ENCODE measurements at places on chromosomes 5 and 9.
A peak's percentile ranks its signal among the peaks of the same experiment; 100 is the strongest.

DNA sequence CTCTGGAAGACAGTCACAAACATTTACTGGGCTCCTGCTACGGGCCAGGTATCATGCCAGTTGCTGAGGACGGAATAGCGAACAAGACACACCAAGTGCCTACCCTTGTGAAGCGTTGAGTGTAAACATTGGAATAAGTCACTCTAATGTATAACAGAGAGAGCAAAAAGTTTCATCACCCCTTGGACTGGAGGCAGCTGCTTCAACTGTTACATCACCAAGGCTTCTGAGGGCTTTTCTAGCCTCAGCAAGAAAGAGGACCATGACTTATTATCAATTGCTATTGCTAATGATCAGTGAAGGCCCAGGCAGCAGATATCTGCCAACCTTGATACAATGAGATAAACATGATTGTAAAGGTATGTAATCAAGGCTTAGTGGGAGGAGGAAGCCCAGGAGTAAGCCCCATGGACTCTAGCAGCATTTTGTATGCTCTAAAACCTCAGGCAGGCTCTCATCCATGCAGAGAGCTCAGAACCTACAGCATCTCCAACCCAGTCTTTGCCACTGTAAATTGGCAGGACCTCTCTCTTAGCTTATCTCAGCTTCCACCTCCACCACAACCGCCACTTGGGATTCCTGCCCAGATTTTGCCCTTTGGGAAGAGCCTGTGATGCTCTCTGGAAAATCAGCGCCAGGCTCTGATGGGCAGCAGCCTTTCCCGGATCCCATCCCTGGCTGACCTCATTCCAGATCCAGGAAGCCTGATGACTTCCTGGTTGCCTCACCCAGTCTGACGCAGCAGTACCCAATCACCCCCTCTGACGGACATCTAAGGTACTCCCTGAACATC lies 54.5 kb downstream of the ADAM19 start:
- peak; percentile 76 for DNase-seq

DNA sequence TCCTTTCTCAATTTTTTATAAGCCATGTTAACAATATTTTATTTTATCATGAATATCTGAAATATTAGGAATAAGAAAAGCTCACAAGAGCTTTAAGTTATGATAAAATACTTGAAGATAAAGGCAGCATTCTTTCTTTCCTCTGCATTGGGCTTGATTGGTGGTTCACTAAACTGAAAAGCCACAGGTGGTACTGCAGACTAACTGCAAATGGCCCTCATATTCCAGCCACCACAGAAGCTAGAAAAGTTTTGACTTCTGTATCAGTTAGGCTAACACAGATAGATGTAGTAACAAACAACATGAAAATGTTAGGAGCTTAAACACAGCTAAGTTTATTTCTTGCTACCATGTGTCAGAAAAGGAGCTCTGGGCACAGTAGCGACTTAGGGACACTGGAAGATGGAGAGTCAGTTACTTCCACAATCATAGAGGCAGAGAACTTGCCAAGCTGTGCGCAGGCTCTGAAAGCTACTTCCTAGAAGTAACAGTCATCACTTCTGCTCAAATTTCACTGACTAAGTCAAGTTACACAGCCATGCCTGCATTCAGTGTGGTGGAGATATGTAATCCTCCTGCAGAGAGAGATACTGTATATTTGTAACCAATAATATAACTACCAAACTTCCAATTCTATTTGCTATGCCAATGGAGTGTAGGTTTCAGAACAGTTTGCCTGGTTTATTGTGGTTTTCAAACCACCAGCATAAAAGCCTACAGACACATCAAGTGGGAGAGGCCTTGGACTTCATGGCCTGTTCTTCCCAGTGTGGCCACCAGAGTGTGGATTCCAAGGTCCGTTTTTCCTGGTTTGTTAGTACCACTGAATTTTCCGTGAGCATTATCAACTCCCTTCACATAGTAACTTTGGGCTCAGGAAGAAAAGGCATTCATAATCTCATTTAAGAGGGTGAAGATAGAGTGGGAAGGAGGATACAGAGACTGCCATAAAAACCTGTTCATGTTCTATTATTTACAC lies 268.3 kb downstream of the PJA2 start:
- no peak for DNase-seq

GRCh38 chr5:177189416-177189815 lies 55.8 kb downstream of the NSD1 start:
- no peak for DNase-seq

- no peak for DNase-seq
Measured at GRCh38 chr9:128836509-128837145, 7.0 kb upstream of the SPOUT1 start.

DNA sequence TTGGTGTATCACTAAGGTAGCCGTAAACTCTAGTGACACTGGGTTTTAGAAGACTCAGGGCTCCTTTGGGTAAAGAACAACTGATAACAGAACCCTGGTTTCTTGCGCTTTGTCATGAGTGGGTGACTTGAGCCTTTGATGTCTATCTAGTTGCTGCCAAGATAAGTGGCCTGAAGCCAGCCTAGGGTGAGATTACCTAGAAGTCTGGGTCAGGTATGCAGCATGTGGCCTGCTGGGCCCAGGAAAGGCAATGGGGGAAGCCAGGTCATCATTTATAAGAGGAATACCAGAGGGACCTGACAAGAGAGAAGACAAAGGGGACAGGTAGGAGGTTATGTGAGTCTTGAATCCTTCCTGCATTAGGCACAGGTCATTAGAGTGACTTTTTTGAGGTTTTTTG lies 23.2 kb upstream of the GARNL3 start:
- DNase-seq = no peak

DNA sequence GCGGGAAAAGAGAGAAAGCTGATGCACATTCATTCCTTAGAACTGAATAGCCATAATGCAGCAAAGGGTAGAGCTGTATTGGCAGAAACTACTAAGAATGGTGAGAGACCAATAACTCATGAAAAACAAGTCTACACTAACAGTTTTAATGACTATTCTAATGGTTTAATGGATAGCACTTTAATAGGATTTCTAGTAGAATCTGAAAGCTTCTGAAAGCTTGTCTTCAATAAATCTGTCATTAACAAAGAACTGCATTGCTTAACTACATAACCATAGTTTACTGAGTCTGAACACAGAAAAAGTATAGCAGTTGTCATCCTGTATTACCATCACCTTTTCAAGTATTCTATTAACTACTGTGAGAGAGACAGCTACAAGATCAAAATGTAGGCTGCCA lies 617.8 kb upstream of the DMAC1 start:
- DNase-seq = no peak

GRCh38 chr9:37746448-37747270 lies 6.9 kb upstream of the TRMT10B start:
- peak; percentile 2 for DNase-seq

- DNase-seq = peak; percentile 65
Measured at GRCh38 chr9:87518702-87519335, 21.2 kb downstream of the DAPK1 start.

DNA sequence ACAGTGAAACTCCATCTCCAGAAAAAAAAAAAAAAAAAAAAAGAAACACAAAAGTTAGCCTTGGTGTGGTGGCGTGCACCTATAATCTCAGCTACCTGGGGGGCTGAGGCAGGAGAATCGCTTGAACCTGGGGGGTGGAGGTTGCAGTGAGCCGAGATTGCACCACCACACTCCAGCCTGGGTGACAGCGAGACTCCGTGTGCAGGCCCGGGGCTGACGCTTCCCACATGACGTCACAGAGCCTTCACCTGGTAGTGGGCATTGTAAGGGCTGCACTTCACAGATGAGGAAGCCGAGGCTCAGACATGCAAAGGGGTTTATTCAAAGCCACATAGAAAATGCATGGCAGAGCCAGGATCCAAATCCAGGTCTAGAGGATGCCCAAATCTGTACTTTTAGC lies 114.2 kb downstream of the GAPVD1 start:
- no peak for DNase-seq

- no peak for DNase-seq
Measured at GRCh38 chr9:137671721-137672120, 52.9 kb downstream of the EHMT1 start.

- no peak for DNase-seq
Measured at GRCh38 chr5:166980666-166981065, 1310.8 kb upstream of the WWC1 start.

DNA sequence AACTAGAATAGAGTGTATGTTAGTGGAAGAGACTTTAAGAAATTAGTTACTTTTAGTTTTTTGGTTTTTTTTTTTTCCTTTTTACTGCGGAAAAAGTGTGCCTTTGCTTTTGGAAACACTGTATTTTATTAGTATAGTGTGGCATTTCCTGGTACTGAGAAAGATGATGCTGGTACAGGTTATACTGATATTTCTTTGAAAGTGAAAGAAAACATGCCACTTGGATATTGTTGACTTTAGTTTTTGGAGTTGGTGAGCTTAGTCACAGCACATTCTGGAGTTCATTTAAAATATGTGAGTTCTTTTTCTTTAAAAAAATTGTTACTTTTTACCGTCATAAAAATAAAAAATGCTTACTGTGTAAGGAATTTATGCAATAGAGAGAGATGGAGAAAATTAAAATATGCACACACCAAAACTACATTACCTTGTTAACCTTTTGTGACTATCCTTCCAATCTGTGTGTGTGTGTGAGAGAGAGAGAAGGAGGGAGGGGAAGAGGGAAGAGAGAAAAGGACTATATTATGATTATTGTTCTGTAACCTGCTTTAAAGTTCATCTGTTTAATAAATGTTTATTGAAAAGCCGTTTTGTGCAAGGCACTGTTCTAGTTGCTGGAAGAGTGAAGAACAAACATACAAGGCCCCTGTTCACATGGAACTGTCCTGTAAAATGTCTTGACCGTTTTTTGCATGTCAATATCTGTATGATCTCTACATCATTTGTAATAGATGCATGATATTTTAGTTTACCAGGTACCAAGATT lies 1.9 kb downstream of the UGCG start:
- DNase-seq = no peak

- no peak for DNase-seq
Measured at GRCh38 chr5:33769968-33770367, 121.8 kb downstream of the ADAMTS12 start.

- no peak for DNase-seq
Measured at GRCh38 chr5:127886081-127886480, 182.9 kb downstream of the CCDC192 start.

GRCh38 chr9:133991964-133992779 lies at the start of gene VAV2:
TSS of gene VAV2 (minus strand) at chr9:133992324. CDS start at chr9:133992278, 46 bp downstream.
- DNase-seq = peak; percentile 66

DNA sequence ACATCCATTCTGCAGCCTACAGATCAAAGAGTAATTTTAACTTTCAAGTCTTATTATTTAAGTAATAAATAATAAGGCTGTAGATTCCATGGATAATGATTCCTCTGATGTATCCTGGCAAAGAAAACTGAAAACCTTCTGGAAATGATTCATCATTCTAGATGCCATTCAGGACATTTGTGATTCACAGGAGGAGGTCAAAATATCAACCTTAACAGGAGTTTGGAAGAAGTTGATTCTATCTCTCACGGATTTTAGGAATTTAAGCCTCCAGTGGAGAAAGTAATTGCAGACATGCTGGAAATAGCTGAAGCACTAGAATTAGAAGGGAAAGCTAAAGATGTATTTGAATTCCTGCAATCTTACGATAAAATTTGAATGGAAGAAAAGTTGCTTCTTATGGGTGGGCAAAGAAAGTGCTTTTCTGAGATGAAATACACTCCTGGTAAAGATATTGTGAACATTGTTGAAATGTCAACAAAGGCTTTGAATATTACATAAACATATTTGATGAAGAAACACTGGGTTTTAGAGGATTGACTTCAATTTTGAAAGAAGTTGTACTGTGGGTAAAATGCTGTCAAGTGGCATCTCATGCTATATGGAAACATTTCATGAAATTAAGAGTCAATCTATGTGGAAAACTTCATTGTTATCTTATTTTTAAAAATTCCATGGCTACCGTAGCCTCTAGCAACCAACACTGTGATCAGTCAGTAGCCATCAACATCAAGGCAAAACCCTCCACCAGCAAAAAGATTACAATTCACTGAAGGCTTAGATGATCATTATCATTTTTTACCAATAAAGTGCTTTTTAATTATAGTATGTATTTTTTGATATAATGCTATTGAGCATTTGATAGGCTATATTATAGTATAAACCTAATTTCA lies 1141.0 kb downstream of the CDH12 start:
- DNase-seq = no peak

- no peak for DNase-seq
Measured at GRCh38 chr5:146620031-146620668, 104.2 kb upstream of the GPR151 start.

DNA sequence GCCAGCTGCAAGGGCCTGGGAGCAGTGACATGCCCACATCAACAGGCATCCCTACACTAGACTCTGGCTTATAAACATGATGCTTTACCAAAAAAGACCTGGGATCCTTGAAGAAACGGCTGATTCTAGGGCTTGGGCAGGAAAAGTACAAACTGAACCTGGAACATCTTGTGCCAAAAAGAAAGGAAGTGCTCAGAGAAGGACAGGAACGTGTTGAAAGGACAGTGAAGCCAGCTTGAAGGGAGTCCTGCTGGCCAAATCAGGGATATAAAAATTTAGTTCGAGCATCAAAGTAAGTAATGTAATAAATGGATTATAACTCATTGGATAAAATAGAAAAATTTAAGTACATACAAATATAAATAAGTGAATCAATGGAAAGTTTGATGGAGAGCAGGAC lies 58.1 kb downstream of the ALDH7A1 start:
- no peak for DNase-seq

DNA sequence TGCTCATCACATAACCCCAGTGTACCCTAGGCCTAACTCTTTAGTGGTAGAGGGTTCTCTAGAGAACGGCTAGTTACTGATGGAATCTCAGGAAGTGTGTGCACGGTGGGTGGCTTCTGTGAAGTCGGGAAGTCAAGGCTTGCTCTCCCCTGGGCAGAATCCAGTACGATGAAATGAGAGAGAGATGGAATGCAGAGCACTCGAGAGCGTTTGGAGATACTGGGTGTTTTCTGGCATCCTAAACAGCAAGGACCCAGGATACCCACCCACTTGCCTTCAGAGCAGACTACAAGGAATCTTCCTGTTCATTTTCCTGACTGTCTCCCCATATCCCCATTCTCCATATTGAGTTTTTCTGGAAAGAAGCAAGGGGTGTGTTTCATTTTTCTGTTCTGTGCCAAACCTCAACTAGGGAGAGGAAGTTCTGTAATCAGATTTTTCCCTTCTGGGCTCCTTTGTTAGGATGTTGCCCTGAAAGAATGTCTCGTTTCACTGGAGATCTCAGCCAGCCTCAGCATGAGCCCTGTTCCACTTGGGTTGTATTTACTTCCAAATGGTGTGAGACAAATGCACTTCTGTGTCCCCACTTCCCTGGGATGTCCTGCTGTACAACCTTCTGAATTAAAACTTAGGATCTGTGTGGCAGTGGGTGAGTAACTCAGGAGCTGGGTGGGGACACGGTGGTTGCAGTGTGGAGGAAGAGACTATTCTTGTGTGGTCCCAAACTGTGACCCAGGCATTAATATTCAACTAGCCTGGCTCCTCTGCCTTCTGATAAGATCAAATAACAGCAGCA lies 108.9 kb upstream of the SPRY4 start:
- peak; percentile 61 for DNase-seq

- no peak for DNase-seq
Measured at GRCh38 chr9:81182431-81182830, 506.9 kb downstream of the TLE1 start.

GRCh38 chr5:64507264-64507605 lies 1.4 kb downstream of the RGS7BP start:
- DNase-seq = no peak

- no peak for DNase-seq
Measured at GRCh38 chr9:15372455-15372854, 50.2 kb upstream of the SNAPC3 start.

All from dermis blood vessel endothelial cell (primary cell).